Activated CD4-positive, alpha-beta T cell treated with anti-CD3 and anti-CD28 coated beads, Interleukin-2, amount 50 U/mL, for 1 hour (primary cell): ENCODE measurements at places on chromosomes 2 and 18.

GRCh38 chr2:46118656-46119371 is 178.4 kb upstream of the EPAS1 start:
- no peak for DNase-seq

DNA sequence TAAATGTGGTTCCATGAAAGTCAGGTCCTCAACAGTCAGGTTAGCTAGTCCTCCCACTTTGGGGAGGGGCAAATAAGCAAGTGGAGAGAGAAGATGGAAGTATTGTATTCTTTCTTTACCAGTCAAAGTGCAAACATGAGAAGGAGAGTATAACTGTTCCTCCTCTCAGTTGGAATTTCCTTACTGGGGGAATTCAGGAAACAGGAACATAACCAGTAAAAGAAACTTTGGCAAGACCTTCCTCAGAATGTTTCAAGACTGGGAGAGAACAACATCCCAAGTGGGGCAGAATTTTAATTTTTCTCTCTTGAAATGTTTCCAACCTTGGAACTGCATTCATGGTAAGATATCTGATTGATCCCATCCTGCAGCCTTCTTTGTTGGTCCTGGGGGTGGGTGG is 552.4 kb upstream of the TNP1 start:
- no peak for DNase-seq

DNA sequence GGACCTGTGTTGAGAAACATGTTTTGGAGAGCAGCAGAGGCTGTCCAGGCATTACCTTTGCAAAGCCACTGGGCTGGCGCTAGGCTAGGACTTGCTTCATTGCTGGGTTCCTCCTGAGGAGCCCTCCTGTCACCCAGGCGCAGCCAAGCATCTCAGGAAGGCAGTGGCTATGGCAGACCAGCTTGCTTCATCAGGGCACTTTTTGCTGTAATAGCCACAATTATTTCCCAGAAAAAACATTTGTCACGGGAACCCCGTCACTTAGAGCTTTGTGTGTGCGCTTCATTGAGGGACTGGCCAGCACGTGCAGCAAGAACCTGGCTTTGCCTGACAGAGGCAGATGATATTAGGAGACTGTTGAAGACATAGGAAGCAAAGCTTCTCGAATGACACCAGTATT is 36.4 kb downstream of the SLC20A1 start:
- no peak for DNase-seq

DNA sequence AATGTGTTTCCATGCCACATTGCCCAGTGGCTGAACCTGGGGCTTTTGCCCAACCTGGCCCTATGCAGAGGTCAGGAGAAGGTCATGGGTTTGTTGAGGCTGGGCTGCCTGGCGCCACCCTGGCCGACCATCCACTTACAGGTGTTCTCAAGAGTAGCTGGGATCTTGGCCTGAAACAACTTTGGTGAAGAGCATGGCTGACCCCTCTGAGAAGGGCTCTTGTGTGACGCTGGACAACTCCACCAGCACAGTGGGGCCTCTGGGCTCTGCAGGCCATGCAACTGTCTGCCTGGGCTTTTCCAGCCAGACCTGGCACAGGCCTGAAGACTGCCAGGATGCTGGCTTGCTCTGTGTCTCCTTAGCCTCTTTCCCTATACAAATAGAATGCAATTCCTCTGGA is 76.4 kb upstream of the ZNG1B start:
- no peak for DNase-seq

- DNase-seq = no peak
These were observed 27.5 kb downstream of the ZNF638 start for GRCh38 chr2:71358931-71359671.

DNA sequence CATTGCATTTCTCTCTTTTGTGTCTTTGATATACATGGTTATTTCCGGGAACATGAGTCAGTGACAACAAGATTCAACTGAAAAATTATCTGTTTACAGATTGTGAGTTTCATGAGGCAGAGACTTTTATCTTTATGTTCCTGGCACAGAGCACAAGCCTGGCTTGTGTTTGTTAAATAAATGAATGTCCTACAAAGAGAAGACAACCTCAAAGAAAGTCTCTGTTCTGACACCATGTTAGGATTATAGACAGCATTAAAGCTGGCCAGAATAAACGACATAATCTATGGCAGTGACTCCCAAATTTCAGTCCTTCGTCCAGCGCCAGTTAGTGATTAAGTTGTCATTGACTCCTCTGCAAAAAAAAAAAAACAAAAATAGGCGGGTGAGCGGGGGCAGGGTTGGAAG is 97.4 kb upstream of the DNAJC10 start:
- no peak for DNase-seq

DNA sequence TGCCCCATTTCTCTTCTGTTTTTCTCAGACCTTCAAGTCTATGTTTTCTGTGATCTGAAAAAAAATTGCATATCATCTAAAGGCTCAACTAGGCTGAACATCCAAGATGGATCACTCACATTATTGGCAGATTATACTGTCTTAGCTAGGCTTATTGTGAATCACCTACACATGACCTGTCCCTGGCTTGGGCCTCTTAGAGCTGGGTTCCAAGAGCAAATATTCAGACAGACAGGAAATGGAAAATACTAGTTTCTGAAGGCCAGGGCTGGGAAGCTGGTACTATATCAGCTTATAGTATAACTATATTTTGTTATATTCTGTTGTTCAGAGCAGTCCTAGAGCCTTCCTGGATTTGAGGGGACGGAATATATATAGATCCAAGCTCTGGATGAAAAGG is 90.3 kb downstream of the PIK3C3 start:
- DNase-seq = no peak
